ENCODE measurements at places on chromosomes 3 and 15.

DNA sequence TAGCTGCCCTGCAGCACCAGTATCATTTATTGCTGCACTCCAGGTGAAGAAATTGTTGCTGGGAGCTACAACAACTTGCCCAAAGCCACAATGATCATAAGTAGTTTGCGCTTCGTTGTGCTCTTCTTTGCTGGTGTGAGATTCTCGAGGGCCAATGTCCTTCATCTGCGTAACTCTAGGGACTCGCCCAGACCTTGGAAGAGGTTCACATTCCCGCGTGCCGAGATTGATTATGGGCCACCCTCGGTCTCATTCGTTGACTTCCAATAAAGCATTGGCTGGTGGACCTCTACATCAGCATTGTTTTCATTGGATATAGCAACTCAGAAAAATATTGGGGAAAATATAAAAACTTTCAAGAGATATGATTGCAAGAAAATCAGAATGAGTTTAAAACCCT, 423 bp upstream of the PHLDB2 start:
- DNase-seq = no peak

DNA sequence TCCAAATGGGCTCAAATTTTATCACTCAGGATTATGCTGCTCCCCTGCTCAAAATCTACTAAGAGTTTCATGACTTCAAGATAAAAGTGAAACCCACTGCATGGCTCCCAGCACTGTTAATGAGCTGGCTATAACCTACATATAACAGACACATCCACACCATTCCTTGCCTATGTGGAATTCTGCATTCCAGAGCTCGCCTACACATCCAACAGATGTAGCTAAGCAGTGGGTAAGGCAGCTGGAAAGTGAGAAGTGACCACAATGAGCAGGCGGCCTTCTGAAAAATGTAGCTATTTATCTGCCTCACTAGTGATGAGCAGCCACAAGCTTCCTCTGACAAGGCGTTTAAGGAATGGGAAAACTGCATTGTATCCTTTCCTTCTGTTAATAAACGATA, 92.0 kb upstream of the TRIM42 start:
- peak; percentile 60 for DNase-seq

DNA sequence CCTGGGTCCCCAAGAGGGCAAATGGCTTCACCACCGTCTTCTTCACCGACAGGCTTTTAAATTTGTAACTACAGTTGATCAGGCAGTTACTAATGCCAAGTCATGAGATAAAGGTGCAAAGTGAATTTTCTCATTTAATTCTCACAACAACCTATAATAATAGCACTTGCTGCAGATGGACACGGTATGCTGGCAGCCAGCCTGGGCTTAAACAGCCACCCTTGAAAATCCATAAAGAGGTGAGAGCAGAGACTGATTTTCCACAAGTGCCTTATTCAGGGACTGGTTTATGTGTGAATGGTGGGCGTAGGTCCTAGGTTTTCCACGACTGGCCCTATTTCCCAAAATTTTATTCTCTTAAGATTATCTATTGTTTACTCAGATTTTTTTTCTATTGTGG, 117.8 kb downstream of the RAB11A start:
- DNase-seq = no peak

DNA sequence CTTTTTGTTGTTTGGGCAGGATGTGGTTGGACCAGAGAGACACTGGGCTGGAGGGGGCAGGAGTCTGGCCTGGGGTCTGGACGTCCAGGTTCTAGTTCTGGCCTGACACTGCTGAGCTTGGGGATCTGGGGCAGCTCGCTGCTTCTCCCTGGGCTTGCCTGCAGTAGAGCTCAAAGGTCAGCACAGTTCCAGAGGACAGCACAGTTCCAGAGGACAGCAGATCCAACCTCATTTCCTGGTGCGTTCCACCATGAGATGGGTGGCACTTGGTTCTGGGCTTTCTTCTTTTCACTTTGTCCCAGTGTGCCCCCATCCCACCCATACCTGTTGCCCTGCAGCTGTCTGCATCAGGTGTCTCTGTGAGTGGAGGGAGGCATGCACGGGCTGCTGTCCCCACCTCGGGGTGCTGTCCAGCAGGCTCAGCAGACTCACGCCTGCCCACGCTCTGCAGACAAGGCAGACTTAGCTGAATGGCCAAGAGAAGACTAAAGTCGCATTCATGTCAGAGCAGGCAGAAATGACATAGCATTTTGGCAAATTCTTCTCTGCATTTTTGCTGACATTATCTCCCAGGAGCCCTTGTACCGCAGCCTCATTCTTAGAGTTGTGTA, 16.7 kb downstream of the CACNA2D3 start:
- no peak for DNase-seq

GRCh38 chr3:4601892-4602291, 108.7 kb downstream of the ITPR1 start:
- no peak for DNase-seq

DNA sequence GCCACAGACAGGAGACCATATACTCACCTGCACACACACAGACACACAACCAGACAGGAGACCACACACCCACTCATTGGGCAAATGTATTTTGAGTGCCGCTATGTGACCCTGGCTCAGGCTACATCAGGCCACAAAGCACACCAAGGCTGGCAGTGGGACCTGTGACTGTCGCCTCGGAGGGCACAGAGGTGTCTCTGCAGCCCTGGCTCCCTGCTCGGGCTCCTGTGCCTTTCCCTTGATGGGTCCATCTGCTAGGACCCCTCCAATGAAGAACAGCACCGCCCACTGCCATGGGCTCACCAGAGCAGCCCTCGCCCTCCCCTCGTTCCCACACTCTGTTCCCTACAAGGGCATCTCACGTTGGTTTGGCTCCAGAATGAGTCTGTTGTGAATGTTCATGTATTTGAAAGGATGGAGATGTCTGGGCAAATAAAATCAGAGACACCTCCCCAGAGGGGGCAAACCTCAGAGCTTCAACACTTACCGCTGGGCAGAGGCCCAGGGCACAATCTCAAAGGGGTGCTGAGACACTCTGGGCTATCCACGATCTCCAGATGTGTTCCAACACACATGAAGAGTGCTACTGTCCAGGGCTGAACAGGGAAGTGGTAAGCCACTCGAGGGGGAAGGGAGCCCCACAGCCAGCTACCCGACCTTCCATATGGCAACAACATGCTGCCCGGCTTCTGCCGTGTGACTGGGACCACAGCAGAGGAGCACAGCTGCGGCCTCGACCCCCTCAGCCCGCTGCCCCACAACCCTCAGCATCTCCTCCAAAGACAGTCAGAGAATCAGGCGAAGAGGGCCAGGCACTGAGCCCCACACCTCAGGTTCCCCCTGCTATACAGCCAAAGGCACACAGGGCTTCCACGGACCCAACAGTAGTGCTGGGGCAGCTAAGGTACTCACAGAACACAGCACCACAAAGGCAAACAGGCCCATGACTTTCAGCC, 74.9 kb downstream of the OCA2 start:
- DNase-seq = no peak

Measured in GM03348 (cell line).